ENCODE measurements at places on chromosomes 16 and 17.

DNA sequence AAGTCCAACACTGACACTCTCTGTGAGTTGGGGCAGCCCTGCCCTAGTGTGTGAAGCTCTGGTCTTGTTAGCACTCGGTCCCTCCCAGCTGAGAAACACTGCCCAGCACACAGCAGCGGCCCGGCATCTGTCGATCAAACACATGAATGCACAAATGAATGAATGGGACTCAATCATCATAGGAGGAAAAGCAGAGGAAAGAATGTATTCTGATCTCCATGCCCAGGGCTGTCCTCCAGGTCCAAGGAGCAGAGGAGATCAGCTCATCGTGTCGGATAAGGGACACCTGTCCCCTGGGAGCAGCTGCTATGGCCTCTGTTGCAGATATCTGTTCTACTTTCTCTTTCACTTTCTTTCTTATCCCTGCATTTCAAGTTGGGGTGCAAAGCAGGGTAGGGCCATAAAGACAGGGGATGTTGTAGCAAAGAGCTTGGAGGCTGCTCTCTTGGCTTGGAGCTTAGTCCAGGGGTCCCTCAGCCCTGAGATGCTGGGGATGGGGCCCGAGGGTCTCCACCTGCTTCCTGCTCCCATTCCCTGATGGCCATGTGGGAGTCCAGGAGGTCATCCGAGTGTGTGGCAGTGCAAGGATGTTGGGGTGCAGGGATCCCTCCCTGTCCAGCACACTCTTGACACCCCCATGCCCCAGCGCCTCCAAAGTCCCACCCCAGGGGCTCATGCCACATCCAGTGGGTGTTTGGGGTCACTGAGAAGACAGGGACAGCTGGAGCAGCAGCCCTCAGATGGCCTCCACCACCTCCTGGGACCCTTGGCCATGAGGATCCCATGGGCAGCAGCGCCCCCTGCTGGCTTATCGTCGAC is 88.2 kb downstream of the IRF8 start:
- DNase-seq = no peak

GRCh38 chr17:44023545-44024270 is 8.9 kb upstream of the TMEM101 start:
- DNase-seq = no peak

GRCh38 chr17:4136373-4136772 is 6.5 kb downstream of the ZZEF1 start:
- DNase-seq = no peak

- DNase-seq = no peak
Measured at GRCh38 chr16:84780544-84781376, 39.0 kb upstream of the CRISPLD2 start.

DNA sequence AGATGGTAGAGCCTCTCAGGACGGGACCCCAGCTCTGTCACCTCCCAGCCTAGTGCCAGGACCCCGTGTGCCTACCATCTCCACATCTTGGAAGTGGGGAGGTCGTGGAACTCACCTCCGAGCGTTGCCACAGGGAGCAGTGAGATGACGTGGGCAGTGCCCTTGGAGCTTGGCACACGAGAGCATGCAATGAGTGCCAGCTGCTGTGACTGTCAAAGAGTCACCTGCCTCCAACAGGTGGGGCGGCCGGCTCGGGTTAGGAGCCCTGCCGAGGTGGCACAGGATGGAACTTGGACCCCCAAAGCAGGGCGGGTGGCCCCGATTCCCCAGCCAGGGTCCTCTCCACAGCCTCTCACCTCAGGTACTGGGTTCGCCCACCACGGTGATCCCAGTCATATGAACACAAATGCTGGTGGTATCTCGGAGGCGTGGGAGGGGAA is 5.5 kb downstream of the VPS4A start:
- no peak for DNase-seq

GRCh38 chr17:73304971-73305812 is 6.6 kb downstream of the CDC42EP4 start:
- DNase-seq = peak; percentile 86

GRCh38 chr17:49580055-49580721 is 4.5 kb downstream of the NXPH3 start:
- DNase-seq = no peak

- no peak for DNase-seq
Measured at GRCh38 chr16:79121906-79122305, 478.6 kb downstream of the MAF start.

- peak; percentile 81 for DNase-seq
Measured at GRCh38 chr17:63834431-63835166, 7.1 kb upstream of the FTSJ3 start.

DNA sequence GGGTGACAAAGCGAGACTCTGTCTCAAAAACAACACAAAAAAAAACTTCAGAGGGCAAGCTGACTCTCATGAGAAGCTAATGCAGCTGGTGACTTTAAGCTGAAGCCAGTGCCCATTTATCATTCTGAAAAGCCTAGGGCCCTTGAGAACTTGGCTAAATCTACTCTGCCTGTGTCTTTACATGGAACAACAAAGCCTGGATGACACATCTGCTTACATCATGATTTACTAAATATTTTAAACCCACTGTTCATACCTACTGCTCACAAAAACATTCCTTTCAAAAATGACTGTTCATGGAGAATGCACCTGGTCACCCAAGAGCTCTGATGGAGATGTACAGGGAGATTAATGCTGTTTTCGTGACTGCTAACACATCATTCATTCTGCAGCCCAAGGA is 6.1 kb upstream of the ALOX12 start:
- DNase-seq = no peak

- peak; percentile 32 for DNase-seq
Measured at GRCh38 chr17:41738077-41738800, 3.8 kb upstream of the HAP1 start.

- DNase-seq = no peak
Measured at GRCh38 chr16:59249011-59249410, 514.9 kb upstream of the GOT2 start.
